Putamen (tissue), 1 donor: ENCODE measurements at places on chromosomes 7 and 10.
A peak's percentile ranks its signal among the peaks of the same experiment; 100 is the strongest.

DNA sequence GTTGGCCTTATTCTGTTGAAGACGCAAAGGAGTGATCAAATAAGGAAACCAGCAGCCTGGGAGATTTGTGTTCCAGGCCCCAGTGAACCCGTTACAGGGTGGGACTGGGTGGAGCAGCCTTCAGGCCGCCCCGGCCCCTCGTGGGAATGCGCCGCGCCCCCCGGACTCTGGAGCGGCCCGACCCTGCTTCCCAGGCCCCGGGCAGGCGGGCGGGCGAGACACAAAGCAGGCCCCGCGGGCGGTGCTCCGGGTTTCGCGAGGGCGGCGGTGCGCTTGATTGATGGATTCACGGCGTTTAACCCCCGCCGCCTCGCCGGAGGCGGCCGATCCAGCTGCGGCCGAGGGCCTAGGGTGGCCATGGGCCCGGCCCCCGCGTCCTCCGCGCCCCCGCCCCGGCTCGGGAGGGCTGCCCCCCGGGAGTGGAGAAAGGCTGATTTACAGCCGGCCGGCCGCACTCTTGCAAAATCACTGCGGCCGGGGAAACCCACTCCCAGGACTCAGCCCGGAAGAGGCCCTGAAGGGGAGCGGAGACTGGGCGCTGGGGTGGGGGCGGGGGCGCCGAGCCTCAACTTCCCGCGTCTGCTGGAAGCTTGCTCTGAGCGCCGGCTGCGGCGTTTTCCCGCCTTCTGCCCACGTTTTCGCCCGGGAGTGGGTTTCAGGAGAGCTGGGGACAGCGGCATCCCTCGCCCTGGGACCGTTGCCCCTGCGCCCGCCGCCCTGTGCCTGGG lies 299.6 kb upstream of the NFE2L3 start:
- DNase-seq: no peak

- DNase-seq: no peak
These were observed 70.3 kb downstream of the EXOC6 start for GRCh38 chr10:92918603-92919002.

DNA sequence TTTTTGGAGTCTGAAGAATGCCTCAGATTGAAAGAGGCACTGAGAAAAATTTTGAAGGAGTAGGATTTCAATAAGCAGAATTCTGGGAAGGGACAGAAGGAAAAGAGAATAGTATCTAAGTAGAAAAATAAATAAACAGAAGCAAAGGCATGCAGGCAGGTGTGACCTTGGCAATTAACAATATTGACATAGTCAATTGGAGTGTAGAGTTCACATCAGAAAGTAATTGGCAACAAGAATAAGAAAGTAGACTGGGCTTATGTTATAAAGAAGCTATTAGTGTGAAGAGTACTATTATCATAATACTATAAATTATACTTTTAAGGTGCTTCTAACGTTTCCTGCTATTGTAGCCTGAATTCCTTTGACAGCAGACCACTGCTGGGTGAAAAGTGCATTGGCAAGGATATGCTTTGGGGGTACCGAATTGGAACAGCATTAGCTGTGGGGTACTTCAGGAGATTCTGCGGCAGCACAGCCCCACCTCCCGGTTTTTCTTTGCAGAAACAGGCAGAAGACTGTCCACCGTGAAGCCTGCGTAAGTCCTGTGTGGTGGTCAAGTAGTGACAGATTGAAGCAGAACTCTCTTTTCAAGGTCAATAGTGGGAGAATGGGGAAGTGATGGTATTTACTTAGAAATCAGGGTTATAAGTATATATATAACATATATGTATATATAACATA lies 357.0 kb downstream of the THSD7A start:
- no peak for DNase-seq

GRCh38 chr7:4725014-4725849 lies 43.1 kb downstream of the FOXK1 start:
- DNase-seq: peak; percentile 81

GRCh38 chr10:69472544-69472943 lies 21.3 kb downstream of the TSPAN15 start:
- no peak for DNase-seq

GRCh38 chr10:96670786-96671185 lies 49.5 kb downstream of the PIK3AP1 start:
- no peak for DNase-seq

DNA sequence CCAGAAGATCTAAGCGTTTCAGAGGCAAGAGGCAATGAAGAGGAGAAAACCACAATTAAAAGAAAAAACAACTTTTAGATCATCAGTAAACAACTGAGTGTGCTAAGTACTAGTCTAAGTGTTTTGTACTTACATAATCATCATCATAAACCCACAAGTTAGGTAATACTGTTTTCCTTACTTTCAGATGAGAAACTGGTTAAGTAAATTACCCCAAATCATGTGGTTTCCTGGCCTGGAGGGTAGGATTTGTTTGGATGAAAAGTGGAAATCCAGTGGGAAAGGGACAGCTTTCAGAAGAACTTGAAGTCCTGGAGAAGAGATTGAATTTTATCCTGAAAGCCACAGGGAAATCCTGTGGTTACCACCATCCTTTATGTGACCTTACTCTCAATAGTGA lies 463.3 kb downstream of the LRMDA start:
- no peak for DNase-seq

DNA sequence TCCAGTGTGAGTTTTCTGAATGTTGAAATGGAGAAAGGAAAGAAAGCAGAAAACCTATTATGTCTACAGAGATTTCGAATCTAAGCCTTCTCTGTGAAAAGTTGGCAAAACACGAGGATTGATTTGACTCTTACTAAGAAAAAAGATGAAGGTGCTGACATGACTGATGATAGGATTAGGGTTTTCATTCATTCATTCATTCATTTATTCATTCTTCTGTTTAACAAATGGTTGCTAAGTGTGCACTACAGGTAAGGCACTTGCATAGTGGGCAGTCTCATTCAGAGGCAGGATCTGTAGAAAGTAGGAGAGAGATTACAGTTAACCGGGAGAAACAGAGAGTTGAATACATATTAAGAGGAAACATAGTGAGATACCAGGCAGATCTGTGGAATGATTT lies 137.1 kb downstream of the ZNF365 start:
- no peak for DNase-seq

DNA sequence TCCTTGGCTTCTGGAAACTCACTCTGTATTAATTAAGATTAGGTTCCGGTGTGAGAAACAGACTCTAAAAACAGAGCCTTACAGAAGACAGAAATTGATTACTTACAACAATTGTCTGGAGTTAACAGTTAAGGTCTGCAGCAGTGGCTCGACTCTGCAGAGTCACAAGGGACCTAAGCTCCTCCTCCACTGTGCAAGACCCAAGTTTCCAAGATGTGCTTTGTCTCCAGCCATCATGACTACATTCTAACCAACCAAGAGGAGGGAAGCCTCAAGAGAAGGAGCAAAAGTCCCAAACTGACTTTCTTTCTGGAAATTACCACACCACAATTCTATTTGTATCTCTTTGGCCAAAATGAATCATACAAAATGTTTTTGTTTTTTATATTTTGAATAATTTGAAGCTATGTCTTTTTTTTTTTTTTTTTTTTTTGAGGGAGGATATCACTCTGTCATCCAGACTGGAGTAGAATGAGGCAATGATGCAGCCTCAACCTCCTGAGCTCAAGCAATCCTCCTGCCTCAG lies 14.2 kb upstream of the ODAD2 start:
- no peak for DNase-seq

- DNase-seq: peak; percentile 63
These were observed 13.8 kb upstream of the STOX1 start for GRCh38 chr10:68813559-68813958.

GRCh38 chr7:32901629-32902028 lies 10.1 kb upstream of the KBTBD2 start:
- no peak for DNase-seq

DNA sequence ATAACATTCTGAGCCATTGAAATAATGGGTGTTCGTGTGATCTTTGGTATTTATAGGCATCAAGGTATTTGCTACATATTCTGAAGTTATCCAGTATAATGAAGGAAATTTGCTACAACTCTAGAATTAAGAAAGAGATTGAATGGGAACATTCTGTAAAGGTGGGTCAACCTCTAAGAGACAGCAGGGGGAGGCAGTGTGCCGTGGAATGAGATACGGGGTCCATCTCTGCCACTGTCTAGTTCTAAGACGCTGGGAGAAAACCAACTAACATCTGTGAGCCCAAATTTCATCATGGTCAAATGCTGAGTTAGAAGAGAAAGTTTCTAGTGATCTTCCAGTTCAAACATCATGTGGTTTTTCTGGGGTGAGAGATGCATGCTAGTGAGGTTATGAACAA lies 368.9 kb downstream of the SORCS1 start:
- peak; percentile 16 for DNase-seq

DNA sequence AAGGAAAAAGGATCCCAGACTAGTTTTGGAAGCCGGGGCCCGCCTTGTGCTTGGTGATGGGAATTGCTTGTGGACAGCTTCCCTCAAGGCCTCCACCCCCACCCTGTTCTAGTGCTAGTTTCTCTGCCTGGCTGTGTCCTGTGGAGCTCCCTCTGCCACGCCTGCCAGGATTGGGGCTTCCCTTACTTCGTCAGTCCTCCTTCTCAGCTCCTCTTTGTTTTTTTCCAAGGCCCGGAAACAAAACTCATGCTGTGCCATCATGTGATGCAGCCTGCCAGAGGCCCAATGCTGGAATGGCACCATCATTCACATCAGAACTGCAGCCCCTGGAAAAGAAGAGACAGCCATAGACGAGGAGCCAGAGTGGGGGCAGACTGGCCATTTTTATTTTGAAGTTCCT lies 11.2 kb downstream of the YKT6 start:
- peak; percentile 58 for DNase-seq

DNA sequence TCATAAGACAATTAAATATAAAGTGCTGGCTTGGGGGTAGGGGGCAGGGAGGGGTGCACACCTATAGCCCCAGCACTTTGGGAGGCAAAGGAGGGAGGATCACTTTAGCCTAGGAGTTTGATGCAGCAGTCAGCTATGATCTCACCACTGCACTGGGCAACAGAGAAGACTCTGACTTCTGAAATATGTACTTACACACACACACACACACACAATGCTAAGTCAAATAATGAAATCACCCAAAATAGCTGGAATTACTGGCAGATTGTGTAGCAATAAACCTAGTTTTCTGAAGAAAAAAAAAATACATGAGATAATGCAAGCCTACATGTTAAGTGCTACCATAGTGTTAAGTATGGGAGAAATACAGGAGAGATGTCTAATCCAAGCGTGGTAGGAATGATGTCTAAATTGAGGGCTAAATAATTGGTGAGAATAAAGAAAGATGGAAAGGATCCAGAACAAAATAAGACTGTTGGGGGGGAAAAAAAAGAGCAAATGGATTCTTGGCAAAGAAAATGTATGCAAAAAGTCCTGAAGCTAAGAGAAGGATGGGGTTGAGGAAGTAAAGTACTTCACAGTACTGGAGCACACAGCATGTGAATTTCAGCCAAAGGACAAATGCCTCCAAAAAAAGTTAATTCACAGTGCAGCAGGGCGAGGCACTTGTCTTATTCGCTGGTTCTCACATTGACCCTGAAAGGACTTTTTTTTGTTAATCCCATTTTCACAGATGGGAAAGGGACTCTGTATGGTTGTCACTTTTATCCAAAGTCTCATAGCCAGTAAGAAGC lies 73.9 kb downstream of the IGF2BP3 start:
- DNase-seq: no peak

- DNase-seq: no peak
These were observed 121.7 kb upstream of the CSTF2T start for GRCh38 chr10:51821045-51821444.

DNA sequence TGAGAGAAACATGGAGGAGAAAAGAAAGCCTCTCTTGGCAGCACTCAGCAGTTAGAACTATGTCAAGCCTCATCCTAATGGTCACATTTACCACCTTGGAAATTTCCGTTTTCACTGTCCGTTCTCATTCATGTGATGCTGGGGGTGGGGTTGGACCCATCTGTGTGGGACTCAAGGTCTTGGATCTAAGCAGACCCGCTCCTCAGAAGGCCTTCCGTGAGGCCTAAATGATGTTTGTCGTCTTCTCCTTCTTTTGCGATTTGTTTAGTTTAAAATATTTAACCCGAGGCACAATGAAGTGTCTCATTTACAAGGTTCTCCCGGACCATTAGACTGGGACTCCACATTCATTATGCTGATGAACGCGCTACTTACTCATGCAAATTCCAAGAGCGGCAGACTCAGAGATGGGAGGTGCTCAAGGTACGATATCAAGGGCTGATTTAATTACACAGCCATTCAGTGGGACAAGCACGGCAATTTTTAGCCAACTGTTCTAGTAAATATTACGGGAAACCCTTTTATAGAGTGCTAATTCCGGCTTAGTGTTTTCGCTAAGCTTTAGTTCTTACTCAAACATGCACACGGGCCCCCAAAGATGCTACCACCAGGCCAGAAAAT lies 109.1 kb upstream of the EFCAB10 start:
- DNase-seq: no peak

DNA sequence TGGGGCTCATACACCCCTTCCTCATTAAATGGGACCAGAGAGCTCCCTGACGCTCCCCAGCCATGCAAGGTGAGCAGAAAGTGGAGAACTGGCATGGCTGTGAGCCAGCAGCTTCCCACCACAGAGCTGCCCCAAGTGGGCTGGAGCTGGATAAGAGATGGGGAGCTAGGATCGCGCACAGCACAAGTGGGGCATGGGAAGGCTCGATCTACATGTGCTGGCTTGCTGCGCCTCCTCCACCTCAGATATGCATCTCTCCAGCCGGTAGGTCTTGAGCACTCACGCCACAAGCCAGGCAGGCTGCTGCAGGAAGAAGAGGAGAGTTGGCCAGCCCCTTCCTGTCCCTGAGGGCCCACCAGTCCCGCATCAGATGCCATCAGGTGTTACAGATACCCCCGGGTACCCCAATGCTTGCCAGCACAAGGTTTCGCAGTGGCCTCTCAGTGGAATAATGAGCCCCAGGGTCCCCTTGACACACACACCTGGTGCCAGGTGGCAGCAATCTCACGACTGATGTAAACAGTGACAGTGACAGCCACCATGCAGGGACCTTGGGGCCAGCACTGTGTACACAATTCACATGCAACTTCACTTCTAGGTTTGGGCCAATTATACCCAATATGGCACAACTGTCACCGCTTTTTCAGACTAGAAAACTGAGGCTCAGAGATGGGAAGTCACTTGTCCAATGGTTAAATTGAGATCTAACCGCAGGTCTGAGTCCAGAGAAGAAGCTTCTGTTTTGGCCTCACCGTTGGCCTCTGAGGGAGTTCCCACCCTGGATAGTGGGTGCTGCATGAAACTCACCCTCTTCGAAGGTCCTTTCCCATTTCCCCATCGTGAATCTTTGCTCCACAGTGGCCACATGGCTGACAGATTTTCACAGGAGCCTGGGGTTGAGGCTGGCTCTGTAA lies 79.3 kb downstream of the OAT start:
- DNase-seq: no peak

DNA sequence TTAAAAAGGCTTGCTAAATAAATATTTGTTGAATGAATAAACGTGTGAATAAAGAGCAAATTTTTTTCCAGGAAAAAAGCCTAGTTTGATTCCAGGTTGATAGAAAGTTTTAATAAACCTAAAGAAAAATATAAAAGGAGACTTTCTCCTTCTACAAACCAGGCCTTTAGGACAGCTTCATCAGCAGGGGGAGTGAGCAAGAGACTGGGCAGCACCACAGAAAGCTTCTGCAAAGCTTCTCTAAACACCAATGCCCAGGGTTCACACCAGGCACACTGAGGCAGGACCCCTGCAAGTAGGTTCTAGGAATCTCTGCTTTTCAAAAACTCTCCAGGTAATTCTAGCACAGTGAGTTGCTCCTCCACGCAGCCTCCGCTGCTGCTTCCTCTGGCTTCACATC lies 66.4 kb upstream of the SEC61G start:
- no peak for DNase-seq
